PC-3 (cell line): ENCODE measurements at places on chromosomes 7 and 10. TPM values are rescaled to one million over a fixed set of nuclear protein-coding genes. Genes with fewer than 3 reads are reported as not detected.
A peak's percentile ranks its signal among the peaks of the same experiment; 100 is the strongest.

DNA sequence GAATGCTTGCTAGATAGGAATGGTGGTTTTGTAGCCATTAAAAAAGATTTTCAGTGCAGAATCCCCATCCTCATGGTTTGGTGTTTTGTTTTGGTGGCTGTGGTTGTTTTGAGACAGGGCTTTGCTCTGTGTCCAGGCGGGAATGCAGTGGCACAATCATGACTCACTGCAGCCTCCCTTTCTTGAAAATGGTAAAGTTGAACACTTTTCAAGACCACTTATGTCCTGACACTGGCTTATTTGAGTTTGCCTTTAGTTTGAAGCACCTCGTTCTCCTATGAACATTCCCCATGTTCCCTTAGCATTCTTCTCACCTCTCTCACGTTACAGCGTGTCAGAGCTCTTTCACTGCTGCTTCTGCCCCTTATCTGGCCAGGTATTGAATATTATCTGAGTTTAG, 140.1 kb downstream of the LRRC4 start:
- no peak for DNase-seq

DNA sequence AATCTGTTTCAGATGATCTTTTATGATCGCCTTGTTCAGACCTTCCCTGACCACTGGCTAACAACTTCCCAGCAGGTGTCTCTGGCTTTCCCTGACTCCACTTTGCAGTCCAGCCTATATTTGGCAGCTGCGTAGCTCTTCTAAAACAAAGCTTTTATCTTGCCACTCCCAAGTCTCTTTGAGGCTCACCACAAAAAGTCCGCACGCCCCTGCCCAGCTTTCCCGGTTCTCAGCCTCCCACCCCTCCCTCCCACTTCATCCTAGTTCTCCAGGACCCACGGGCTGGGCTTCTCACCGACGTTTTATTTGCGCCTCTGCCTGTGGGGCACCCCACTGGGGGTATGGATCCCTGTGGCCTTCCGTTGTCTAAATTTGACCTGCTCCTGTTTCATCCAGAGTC, 58.9 kb upstream of the USP6NL start:
- DNase-seq: no peak

DNA sequence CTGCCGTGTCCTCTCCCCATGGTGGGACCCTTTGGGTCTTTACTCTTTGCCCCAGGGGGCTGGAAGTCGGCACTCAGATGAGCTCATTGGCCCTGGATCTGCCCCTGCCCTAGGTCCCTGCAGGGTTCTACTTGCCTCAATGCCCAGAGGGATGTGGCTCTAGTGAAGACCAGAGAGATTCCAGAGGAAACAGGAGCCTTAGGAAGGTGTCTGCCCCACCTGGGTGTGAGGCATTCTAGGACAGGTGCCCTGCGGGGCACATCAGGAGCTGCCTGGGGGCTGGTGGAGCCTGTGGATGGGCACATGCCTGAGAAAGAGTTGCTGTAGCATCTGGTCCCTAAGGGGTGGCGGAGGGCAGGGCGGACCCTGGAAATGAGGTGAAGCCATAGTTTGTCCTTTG, 128.6 kb downstream of the ADCY1 start:
- DNase-seq: no peak

DNA sequence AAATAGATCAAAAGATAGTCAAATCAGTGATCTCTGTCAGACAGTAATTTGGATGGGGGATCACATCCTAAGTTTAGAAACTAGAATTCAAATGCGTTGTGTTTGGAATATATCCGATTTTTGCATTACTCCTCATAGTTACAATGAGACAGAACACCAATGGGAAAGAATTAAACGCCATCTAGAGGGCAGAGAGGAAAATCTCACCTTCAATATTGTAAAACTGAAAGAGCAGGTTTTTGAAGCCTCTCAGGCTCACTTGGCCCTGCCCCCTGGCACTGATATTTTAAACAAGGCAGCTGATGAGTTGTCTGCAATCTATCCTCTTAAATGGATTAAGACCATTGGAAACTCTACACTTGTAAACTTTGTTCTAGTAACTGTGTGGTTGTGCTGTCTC, 17.7 kb downstream of the FRG2B start:
- DNase-seq: peak; percentile 60

DNA sequence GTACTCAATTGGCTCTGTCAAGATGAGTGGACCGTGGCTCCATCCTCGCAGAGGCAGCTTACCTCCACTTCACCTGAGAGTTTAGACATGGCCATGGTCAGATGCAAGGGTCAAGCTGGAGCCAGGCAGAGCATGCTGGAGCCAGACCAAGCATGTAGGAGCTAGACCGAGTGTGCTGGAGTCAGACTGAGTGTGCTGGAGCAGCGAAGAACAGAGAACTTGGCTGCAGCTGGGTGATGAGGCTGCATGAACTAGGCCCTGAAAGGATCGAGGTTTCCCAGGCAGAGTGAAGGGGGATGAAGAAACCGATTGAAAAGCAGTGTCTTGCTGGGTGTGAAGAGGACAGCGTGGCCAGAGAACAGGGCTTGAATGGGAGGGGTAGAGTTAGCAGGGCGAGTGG, 86.1 kb downstream of the MKI67 start:
- no peak for DNase-seq

- no peak for DNase-seq
Observed at GRCh38 chr10:48248462-48248861, 26.0 kb downstream of the FRMPD2 start.

GRCh38 chr7:142854372-142855113, at the start of gene EPHB6:
Gene EPHB6 (plus strand): TSS chr7:142855076. CDS start chr7:142863228, 8,152 bp downstream.
- peak; percentile 77 for DNase-seq

GRCh38 chr10:22581461-22581860, 132.9 kb downstream of the PIP4K2A start:
- DNase-seq: no peak

DNA sequence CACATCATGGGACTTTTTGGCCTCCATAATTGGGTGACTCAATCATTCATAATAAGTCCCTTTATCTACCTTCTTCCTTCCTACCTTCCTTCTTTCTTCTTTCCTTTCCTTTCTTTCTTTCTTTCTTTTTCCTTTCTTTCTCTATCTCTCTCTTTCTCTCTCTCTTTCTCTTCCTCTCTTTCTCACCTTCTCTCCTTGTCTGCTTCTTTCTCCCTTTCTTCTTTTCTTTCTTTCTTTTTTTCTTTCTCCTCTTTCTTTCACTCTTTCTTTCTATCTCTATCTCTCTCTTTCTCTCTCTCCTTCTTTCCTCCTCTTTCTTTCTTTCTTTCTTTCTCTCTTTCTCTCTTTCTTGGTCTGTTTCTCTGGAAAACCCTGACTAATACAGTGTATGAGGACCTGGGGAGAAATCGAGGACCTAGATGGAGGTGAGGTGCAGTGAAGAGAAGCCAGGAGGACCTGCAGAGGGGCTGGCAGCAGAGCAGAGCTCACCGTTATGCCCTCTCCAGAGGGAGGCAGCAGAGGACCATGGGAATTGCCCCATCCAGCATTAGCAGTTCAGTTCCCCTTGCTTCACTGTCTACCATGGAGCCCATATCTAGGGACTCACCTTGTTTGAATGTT, 52.7 kb upstream of the BTRC start:
- DNase-seq: peak; percentile 66

GRCh38 chr10:37737336-37737735, 120.1 kb downstream of the ZNF248 start:
- DNase-seq: no peak

DNA sequence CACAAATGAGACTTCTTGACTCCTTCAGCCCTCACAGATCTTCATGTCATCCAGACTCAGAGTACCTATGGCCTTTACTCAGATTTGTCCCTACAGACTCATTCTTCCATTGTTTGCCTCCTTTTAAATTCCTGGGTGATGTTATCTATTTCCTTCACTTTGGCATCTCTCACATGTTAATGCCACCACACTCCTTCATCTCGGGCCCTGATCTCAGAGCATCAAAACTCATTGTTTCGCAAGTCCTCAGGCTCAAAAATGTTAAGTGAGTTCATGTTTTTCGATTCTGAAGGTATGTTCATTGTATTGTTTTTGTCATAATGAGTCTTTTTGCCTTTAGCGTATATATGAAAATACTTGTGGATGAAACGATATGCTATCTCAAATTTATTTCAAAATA, 62.3 kb upstream of the AHR start:
- no peak for DNase-seq

Gene RAMP3
- not detected in 2 replicates for total RNA-seq

Gene C7orf57
- 0.15 TPM in 1 of 2 replicates, not detected in the other for total RNA-seq

Gene RARRES2
- total RNA-seq: 1.6 TPM in 1 of 2 replicates, not detected in the other

Gene ZNF735
- total RNA-seq: not detected in 2 replicates

Gene RNF32
- total RNA-seq: 1.7 and 2.2 TPM in 2 replicates

Gene RPEL1
- total RNA-seq: not detected in 2 replicates

Gene ZNF138
- total RNA-seq: 4.1 and 10.9 TPM in 2 replicates

Gene FAM237B
- total RNA-seq: not detected in 2 replicates

Gene XRCC2
- 13.6 and 18.7 TPM in 2 replicates for total RNA-seq
